ENCODE measurements at places on chromosomes 5 and 9.

- DNase-seq = no peak
Observed at GRCh38 chr9:21154018-21154608, 12.3 kb downstream of the IFNA21 start.

- DNase-seq = no peak
Observed at GRCh38 chr9:87063871-87064270, 116.6 kb upstream of the GAS1 start.

- DNase-seq = no peak
Observed at GRCh38 chr5:180120237-180121101, 48.9 kb upstream of the RNF130 start.

DNA sequence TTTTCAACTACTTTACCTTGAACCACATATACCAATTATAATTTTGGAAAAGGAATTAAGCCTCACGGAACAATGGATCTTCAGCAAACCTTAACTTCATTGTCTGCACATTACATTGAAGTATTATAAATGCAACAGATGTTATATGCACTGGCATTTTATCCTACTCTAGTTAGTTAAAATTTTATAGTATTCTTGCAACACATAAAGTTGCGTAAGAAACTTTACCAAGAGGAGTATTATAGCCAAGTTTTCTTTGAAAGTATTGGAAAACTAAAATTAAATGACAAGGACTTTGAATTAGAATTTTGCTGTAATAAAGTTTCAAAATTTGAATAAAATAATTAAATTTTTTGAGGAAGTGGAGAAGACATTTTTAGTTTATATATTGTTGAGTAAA, 63.4 kb upstream of the SREK1 start:
- no peak for DNase-seq

GRCh38 chr5:181133610-181134231, 2.8 kb upstream of the OR2V1 start:
- DNase-seq = no peak

DNA sequence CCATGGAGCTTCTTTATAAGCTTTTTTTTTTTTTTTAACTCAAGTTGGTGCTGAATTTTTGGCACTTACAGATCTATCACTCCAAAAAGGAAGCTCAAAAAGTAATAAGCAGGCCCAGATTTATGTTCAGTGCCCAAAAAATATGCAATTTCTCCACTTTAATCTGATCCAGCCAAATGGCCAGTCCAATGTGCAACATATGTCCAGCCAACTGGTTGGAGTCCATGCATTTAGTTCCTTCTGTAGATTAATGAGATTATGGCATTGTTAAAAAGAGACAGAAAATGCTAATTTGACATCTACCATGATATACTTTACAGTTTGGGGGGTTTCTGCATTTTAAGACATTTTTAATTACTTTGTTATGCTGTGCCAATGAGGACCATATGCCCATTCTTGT, 129.5 kb downstream of the SLC1A3 start:
- no peak for DNase-seq

- no peak for DNase-seq
Observed at GRCh38 chr5:119031905-119032304, 39.0 kb upstream of the DMXL1 start.

GRCh38 chr5:30209755-30210154, 983.7 kb upstream of the CDH6 start:
- no peak for DNase-seq

DNA sequence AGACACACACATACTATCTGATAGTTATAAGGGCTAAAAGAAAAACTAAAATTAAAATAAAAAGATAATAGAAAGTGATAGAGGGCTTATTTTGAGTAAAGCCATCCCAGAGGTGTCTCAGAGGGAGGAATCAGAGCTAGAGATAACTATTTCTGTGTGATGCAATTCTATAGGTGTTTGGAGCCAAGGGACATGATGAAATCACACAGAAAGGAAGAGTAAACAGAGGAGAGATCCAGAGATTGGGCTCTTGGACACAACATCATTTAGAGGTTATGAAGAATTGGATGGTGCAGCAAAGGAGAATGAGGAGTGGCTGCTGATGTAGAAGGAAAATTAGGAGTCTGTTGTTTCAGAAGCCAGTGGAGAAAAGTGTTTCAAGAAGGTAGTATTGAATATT, 393.5 kb downstream of the DIRAS2 start:
- no peak for DNase-seq

Measured in DMS79 (cell line).